ENCODE measurements at places on chromosomes 2 and 18. TPM values are rescaled to one million over a fixed set of nuclear protein-coding genes. Genes with fewer than 3 reads are reported as not detected.

The TRIM43 gene
- polyA plus RNA-seq: not detected

The ABCB11 gene
- 0.07 TPM for polyA plus RNA-seq

The PROM2 gene
- polyA plus RNA-seq: 3.4 TPM

The CD8B2 gene
- polyA plus RNA-seq: not detected

The IL36G gene
- not detected for polyA plus RNA-seq

The ALPP gene
- polyA plus RNA-seq: not detected

DNA sequence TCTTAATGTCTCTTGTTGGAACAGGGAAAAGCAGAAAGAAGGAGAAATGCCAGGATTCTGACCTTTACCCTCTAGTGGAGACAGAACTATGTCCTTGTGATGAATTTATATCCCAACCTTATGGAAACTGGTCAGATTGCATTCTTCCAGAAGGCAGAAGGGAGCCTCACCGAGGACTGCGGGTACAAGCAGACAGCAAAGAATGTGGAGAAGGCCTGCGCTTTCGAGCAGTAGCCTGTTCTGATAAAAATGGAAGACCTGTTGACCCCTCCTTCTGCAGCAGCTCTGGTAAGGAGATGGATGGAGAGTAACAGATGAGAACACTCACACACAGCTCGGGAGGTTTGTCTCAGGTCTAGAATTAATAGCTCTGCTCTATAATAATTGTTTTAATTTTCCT is 552.7 kb upstream of the HNMT start:
- DNase-seq: no peak

- no peak for DNase-seq
Measured at GRCh38 chr18:47151439-47151838, 1.1 kb upstream of the HDHD2 start.

GRCh38 chr2:64260817-64261216 is 116.6 kb upstream of the PELI1 start:
- DNase-seq: peak; percentile 20

- DNase-seq: no peak
Measured at GRCh38 chr2:193943406-193943960, 1713.5 kb upstream of the SLC39A10 start.

- no peak for DNase-seq
Measured at GRCh38 chr2:28053597-28053996, 163.1 kb downstream of the BABAM2 start.

DNA sequence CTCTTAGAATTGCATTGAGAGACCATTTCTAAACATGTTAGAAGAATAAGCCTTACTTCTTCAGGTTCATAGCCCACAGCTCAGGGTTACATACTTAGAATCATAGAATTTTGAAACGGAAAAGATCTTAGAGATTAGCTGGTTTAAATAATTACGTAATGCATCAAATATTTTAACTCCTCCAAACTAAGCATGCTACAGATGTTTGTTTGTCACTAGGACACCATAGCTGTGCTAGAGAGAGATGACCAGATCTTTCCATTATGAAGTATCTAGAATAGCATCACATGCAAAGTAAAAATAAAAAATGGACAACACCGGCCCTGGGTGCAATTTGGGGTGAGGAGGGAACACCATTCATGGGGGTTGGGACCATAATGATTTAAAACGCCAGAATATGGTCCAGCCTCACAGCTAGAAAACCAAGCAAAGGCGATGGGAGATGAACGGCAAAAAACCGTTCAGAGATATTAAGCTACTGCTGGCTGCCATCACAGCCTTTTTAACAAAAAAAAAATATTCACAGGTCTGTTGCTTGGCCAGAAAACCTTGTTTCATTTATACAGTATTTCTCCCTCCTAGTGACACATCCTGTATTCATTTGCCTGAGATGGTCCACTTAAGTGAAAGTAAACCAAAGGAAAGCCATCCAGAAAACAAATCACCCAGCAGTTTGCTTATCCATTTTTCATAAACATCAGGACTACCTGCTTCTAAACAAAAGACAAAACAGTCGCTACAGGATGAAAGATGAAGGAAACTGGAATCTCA is 94.2 kb downstream of the EPHA4 start:
- DNase-seq: no peak

GRCh38 chr2:38038682-38039081 is 37.3 kb downstream of the CYP1B1 start:
- DNase-seq: no peak

DNA sequence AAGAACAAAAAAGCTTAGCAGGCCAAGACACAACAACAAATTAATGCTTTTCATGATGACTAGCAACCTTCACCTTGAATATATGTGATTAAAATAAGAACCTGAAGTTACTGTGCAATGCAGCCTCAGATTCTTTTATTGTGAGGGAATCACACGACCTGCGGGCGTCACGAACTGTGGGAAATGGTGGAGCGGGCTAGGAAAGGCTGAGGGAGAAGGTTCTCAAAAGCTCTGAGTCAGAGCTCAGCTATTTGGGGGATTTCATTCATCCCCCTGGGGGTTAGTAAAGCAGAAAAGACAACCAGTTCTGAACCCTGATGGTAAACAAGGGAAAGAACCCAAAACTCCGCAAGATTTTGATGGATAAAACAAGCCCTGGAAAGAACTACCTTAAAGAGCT is 89.3 kb upstream of the NCKAP5 start:
- no peak for DNase-seq

GRCh38 chr2:176777262-176777661 is 435.3 kb upstream of the HNRNPA3 start:
- no peak for DNase-seq

DNA sequence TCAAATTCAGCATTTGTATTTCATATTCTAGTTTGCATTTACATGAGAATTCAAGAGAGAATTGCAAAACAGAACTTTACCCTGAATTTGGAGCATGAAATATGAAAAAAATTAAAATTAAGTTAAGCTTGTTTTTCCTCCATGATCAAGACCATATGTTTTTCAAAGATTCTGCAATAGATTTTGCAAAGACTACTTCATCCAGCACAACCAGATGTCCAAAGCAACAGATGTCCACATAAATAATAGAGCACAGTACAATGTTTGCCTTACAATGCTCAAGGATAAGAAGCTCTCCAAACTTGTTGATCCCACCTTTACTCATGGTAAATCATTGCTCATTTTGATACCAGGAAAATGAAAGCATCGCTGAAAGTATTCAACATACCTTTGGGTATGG is 25.6 kb downstream of the FAP start:
- DNase-seq: no peak

GRCh38 chr18:32333781-32334180 is 136.9 kb downstream of the GAREM1 start:
- DNase-seq: no peak

- DNase-seq: no peak
Measured at GRCh38 chr2:23746141-23746863, 180.6 kb downstream of the ATAD2B start.

DNA sequence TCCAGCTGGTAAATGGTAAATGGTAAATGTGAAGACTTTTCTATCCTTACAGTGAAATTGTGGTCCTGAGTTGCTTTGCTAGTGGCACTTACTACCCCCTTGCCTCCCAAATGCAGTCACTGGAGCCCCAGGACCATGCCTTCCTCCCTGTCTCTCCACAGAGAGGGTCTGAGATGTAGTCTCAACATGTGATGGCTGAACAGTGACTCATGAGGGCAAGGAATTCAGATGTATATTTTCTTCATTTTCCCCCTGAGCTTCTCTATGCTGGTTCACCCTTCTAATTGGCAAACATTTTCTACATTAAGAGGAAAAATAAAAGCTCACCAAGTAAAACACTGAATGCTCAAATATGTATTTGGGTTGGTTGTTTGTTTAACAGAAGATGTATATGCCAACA is 232.0 kb downstream of the SH3BP4 start:
- no peak for DNase-seq
